ENCODE measurements at places on chromosomes 7 and 10.
A peak's percentile ranks its signal among the peaks of the same experiment; 100 is the strongest.

GRCh38 chr7:50685135-50686065 is 97.3 kb downstream of the GRB10 start:
- no peak for DNase-seq

GRCh38 chr7:41437257-41438196 is 265.4 kb downstream of the INHBA start:
- no peak for DNase-seq

DNA sequence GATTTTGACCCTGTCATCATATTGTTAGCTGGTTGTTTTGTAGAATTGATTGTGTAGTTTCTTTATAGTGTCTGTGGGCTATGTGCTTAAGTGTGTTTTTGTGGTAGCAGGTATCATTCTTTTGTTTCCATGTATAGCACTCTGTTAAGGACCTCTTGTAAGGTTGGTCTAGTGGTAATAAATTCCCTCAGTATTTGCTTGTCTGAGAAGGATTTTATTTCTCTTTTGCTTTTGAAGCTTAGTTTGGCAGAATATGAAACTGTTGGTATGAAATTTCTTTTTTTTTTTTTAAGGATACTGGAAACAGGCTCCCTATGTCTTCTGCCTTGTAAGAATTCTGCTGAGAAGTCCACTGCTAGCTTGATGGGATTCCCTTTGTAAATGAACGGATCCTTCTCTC is 1073.4 kb downstream of the LRMDA start:
- DNase-seq = no peak

DNA sequence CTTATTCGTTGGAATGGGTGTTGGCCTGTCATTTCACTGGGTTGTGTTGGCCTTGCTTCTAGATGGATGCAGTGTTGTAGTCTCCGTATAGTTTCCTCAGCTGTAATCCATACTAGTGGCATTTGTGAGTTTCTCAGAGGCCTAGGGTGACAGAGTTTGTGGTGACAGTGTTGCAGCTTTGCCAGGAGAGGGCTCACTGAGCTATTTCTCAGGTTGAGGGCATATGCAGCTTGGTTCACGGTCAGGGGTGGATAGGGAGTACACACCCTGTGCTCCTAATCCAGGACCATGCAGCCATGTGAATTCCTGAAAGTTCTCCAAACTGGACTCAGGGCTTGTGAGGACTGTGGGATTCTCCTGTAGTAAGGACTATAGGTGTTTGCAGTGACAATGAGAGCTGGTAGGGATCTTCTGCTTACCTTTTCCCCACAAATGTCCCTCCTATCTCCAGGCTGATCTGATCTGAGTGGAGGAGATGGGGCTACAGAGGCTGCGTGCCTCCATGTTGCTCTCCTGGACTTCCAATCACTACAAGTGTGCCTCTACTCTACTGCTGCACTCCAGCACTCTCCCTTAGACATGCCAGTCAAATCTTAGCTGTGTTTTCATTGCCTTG is 229.0 kb downstream of the STK31 start:
- peak; percentile 32 for DNase-seq

DNA sequence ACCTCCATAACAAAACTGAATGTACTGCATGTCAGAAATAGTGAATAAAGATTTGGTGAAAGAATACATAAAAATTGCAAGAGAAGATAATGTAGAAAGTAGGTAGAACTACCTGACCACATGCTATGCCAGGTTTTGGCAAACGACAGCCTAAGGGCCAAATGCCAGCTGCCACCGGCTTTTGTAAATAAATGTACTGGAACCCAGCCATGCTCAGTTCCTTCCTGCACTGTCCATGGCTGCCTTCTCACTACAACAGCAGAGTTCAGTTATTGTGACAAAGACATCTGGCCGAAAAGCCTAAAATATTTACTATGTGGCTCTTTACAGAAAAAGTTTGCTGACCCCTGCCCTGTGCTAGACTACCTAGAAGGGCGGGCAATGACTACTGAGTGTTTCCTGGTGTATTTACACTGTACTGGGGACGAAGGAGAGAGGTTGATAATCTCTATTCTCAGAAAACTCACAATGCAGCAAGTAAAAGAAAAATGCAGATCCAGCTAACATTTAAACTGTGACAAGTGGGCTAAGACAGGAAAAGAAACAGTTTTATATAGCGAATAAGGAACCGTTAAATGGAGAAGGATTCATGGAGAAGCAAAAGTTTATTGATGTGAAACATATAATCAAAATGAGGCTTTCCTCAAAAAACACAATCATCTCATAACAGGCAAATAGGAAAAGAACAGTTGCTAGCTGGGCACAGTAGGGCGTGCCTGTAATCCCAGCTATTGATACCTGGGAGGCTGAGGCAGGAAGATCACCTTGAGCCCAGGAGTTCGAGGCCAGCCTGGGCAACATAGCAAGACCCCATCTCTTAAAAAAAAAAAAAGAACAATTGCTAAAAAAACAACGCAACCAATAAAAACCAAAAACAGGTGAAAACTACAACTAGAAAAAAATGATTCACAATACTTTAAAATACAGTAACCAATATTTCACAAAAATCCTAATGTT is 13.7 kb downstream of the KIN start:
- no peak for DNase-seq

GRCh38 chr7:138000081-138000701 is 1.7 kb downstream of the CREB3L2 start:
- no peak for DNase-seq

DNA sequence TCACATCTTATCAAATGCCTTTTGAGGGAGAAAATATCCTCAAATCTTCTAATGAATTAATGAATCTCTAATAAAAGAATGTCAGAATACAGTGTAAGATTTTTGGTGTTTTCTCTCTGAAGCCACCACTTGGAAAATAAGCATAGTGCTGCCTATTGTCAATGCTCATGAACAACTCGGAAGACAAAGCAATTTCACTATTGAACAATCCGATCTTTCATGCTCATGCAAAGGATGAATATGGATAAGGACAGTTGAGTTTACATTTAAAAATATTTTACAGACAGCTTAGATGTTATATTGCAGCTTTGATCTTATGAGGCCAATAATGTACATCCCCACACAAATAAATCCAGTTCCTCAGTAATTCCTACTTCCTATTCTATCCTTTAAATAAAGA is 40.6 kb downstream of the MAGI2 start:
- no peak for DNase-seq

DNA sequence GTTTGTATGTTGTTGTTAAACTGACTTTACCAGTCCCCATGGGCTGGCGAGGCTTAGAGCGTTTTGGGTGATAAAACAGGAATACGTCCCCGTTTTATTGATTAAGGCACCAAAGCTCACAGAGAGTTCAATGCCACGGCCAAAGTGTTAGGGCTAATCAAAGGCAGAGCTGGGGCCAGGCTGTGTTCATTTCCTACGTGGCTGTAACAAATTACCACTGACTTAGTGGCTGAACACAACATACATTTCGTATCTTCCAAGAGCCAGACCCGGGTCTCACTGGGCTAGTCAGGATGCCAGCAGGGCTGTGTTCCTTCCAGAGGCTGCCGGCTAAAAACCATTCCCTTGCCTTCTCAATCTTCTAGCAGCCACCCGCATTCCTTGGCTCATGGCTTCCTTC is 94.4 kb upstream of the HABP2 start:
- no peak for DNase-seq

- no peak for DNase-seq
These were observed 14.9 kb upstream of the PSMG3 start for GRCh38 chr7:1584700-1585099.

GRCh38 chr10:25707976-25708671 is 225.9 kb upstream of the MYO3A start:
- no peak for DNase-seq

GRCh38 chr7:5422396-5423305 is 983 bp downstream of the TNRC18 start:
- DNase-seq = no peak

DNA sequence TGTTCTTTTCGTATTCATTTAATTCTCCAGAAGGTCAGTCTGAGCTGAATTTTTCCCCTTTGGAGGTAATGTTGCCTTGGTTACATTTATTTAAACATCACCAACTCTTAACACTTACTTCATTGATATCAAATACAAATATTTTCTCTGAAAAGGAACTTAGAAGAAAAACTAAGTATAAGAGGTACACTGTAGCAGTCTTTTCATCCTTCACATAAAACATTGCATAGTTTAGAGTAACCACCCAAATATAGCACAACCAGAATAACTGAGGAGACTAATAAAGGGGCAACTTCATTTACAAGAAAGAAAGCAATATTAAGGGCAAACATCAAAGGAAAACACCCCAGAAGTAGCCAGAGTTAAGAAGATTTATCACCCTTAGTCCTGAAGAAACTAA is 1115.0 kb upstream of the POT1 start:
- no peak for DNase-seq

- no peak for DNase-seq
These were observed 13.1 kb upstream of the ASB4 start for GRCh38 chr7:95472581-95473161.

Data from DMS 273 treated with DMSO at 0.1 percent for 48 hours (cell line).